Activated CD4-positive, alpha-beta memory T cell treated with anti-CD3 and anti-CD28 coated beads for 36 hours (primary cell): ENCODE measurements at places on chromosomes 1 and 21. TPM values are rescaled to one million over a fixed set of nuclear protein-coding genes. Genes with fewer than 3 reads are reported as not detected.

The IGSF5 gene
- total RNA-seq = not detected

The MPL gene
- not detected for total RNA-seq

The CNTN2 gene
- not detected for total RNA-seq

The ZSCAN20 gene
- 3.8 TPM for total RNA-seq

The TRIM17 gene
- 1.6 TPM for total RNA-seq

The GABRD gene
- total RNA-seq = not detected

The TRAF3IP3 gene
- 217 TPM for total RNA-seq

The HPCA gene
- total RNA-seq = 0.29 TPM

The ESRRG gene
- total RNA-seq = not detected
